Suppressor macrophage treated with lipopolysaccharide for 4 hours (primary cell): ENCODE measurements at places on chromosomes 2 and 18.

- no peak for DNase-seq
Observed at GRCh38 chr2:106113361-106113966, 80.6 kb downstream of the UXS1 start.

DNA sequence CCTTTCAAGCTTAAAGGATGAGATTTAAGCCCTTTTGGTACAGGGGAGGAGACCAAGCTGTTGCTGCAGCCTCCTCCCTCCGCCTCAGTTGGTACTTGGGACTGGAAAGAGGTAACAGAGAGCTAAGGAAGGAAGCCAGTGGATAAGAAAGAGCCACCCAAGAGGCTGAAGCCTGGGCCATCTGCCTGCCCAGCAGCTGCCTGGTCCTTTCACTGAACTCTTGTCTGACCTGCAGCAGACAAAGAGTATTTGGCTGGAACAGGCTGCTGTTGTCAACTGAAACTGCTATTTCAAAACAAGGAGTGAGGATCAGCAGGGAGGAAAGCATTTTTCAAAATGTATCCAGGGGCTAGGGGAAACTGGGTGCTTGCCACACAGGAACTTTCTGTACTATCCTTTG, 30.3 kb downstream of the TNS1 start:
- no peak for DNase-seq

- peak; percentile 71 for DNase-seq
Observed at GRCh38 chr2:25304321-25304720, 37.4 kb downstream of the DNMT3A start.

GRCh38 chr2:218783688-218784087, 1.7 kb downstream of the CYP27A1 start:
- no peak for DNase-seq

- DNase-seq: no peak
Observed at GRCh38 chr2:150459281-150459680, 28.2 kb downstream of the RND3 start.

DNA sequence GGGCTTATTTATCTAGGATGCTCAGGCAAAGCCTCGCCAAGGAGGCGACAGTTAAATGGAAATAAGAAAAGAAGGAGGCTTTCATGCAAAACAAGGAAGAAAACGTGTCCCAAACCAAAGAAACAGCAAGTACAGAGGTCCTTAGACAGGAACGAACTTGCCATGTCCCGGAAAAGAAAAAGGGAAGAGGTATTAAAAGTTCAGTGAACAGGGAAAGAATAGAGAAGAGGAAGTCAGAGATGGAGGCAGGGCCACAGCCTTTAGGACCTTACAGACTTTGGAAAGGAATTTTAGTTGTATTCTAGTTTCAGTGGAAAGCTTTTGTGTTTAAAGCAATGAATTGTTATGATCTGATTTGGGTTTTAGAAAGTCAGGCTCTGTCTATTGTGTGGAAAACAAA, 22.1 kb downstream of the IKZF2 start:
- DNase-seq: peak; percentile 38

- DNase-seq: no peak
Observed at GRCh38 chr2:85846411-85846810, 42.4 kb downstream of the ST3GAL5 start.

- DNase-seq: no peak
Observed at GRCh38 chr2:204312105-204312504, 233.2 kb upstream of the PARD3B start.

DNA sequence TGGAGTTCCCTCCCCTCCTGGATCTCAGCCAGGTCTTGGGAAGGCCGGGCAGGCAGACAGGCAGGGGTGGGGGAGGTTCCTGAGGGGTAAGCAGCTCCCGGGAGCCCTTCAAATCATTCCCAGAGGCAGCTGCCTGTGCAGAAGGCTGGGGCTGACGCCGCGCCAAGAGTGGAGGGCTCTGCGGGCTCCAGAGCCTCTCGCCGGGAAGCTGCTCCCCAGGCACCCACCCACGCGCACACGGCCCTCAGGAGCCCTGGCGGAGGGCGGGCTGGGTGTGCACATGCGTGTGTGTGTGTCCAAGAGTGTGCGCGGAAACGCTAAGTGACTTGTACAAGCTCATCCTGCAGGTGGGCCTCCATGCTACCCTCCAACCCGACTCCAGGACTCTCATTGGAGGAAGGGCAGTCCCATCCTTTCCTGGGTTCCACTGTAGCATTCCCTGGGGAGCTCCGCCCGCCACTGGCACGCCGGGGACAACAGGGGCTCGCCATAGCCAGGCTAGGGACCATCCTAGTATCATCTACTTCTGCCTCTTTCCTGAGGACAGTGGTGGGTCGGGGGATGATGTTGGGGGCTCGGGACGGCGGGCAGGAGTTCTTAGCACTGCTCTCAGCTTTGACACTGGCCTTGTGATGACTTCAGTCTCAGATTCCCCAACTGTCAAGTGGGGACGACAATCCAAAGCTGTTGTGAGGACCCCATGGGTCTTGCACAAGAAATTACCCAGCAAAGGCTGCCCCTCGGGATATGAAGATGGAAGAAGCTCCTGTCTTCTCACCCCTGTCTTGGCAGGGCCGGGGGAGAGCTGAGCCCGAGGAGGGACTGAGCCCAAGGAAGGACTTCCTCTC, 50.3 kb downstream of the INHBB start:
- no peak for DNase-seq

- DNase-seq: no peak
Observed at GRCh38 chr2:32741575-32741974, 113.7 kb downstream of the TTC27 start.

GRCh38 chr2:129779783-129780182, 199.7 kb upstream of the RAB6C start:
- DNase-seq: no peak

DNA sequence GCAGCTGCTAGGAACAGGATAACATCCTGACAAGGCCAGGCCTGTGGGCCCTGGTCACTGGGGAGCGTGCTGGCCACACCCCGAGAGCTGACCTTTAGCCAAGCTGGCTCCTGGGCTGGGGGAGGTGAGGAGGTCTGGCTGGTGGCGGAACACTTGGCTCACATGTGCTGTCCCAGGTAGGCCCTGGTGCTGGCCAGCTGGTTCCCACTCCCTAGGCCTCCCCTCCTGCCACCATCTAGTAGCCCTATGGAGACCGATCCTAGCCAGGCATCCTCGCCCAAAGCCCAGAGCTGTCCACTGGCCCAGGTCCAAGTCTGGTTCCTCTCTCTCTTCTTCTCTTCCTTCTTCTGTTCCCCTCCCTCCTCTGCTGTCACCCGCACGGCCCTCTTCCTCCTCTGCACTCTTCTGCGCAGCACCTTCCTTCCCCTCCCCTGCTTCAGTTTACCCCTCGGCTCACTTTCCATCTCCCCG, 52.4 kb downstream of the TNS1 start:
- DNase-seq: peak; percentile 25

DNA sequence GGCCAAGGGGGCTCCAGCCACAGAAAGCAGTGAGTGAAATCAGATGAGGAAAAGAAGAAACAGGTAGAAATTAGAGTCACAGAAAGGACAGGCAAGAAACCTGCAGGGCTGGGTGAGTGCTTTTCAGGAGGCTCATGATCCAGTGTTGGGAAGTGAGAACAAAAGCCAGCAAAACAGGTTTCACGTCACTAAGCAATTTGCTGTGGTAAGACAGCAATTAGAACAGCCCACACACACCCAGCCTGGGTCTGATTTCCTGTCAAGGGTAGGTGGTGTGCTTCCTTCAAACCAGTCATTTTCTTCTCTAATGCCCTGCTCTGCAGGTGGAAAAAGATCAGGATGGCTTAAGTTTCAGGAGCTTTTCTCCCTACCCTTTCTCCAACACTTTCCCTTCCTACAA, 52.9 kb upstream of the XDH start:
- DNase-seq: no peak

DNA sequence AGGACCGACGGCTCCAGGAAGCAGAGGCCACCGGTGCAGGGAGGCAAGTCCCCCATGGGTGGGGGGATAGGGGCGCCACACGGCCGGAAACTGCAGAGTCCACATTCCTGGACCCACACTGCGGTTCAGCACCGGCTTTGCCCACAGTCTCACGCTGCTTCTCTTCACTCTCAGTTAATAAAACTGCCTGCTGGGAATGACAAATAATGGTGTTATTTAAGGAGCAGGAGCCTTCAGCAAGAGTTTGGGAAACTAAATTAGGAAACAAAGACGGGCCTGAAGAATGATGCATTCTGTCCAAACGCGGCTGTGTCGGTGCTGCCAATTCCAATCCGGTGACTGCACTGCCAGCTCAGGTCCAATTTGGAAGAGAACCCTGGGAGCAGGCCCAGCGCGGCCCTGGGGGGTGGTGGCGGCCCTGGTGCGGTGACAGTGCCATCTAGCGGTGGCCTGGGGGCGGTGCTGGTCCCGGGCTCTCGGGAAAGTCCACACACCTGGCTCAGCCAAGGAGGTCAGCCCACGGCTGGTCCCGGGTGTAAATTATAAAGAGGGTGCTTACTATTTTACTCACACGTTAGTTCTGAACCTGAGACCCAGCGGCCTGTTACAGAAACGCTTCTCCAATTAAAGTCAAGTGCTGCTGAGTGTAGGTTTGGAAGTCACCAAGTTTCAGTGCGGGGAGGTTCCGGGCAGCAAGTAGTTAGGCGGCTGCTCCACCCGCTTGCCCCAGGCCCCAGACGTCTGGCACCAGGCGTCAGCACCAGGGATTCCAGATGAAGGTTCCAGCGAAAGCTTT, 73.1 kb upstream of the PXDN start:
- DNase-seq: peak; percentile 46
